ENCODE measurements at places on chromosomes 5 and 9.

- peak; percentile 74 for DNase-seq
Measured at GRCh38 chr9:120928483-120929228, 2.1 kb upstream of the TRAF1 start.

- DNase-seq: no peak
Measured at GRCh38 chr5:107831612-107832395, 161.1 kb upstream of the EFNA5 start.

DNA sequence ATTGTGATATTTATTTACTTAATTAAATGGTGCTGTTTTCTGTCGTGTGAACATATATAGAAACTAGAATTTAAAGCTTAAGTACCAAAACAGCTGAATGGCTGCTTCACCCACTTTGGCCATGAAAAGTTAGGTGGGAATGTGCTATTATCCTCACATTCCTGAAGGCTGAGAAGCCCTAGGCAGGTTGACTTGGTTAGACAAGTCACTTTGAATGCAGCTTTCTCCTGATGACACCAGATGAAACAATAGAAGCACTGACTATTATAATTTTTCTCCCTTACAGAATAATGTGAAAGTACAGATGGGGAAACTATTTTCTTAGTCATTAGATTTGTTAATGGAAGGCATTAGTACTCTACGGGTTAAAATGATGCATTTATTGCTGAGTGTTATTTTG is 65.1 kb upstream of the C5orf46 start:
- no peak for DNase-seq

GRCh38 chr5:124504081-124504916 is 242.1 kb downstream of the ZNF608 start:
- no peak for DNase-seq

DNA sequence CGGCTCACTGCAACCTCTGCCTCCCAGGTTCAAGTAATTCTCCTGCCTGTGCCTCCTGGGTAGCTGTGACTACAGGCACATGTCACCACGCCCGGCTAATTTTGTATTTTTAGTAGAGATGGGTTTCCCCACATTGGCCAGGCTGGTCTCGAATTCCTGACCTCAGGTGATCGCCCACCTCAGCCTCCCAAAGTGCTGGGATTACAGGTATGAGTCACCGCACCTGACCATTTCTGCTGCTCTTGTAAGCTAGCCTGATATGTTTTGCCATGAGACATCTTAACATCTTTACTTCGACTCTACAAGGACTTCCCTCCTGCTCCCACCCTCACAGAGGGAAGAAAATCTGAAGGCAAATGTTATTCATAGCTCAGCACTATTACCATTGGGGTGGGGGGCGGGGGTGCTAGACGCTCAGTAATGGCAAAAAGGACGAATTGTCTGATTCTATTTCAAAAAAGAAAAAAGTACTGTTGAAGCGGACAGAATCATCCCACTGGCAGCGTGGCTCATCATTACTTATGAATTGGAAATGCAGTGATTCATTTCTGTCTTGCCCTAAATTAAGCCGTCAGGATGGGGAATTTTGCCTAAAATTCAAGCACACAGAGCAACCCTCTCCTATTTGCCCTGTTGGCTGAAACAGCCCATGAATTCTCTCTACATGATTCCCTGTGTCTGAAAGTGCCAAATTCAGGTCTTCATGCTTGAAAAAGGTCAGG is 46.4 kb upstream of the WWC1 start:
- DNase-seq: no peak

GRCh38 chr5:77849308-77849900 is 73.3 kb upstream of the TBCA start:
- DNase-seq: no peak

- no peak for DNase-seq
Measured at GRCh38 chr5:115262011-115262320, 711 bp downstream of the PGGT1B start.

DNA sequence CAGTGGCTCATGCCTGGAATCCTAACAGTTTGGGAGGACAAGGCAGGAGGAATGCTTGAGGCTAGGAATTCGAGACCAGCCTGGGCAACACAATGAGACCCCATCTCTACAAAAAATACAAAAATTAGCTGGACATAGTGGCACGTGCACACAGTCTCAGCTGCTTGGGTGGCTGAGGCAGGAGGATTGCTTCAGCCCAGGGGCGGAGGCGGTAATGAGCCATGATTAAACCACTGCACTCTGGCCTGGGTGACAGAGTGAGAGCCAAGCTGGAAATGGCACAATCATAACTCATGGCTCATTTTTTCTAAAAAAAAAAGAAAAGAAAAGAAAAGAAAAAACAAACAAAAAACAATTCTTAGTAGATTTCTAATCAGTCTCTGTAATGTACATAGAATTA is 446.2 kb downstream of the ELAVL2 start:
- no peak for DNase-seq

DNA sequence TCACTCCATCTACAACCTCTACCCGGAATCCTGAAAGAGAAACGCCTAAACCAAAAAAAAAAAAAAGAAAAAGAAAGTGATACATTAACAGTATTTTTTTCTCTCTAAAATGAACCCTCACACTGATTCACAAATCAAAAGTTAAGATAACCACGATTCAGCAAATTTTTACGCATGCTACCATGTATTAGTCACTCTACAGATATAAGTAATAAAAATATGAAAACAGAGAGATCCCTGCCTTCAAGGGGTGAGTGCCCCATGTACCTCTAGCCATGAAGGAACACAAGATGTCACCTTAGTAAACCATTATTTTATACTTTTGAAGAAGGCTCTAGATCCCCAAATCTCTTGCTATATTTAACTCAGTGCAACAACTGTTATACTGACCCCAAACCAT is 33.4 kb downstream of the CEMIP2 start:
- no peak for DNase-seq

DNA sequence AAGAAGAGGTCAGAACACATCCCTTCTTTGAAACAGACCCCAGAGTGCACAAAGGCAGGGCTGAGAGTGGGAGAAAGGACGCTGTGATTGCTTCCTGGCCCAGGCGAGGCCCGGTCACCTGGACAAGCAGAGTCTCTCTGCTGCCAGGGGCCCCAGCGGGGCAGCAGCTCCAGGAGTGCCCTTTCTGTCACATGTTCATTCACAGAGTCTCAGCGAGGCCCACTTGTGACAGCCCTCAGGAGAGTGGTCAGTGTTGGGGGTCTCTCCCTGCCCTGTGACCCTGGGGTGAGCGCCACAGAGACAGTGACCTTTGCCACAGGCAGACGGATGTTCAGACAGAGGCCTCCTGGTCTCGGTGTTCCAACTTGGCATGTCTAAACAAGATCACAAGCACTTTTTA is 130.2 kb upstream of the IRX4 start:
- no peak for DNase-seq

GRCh38 chr5:36502608-36503007 is 103.8 kb upstream of the SLC1A3 start:
- DNase-seq: no peak

- no peak for DNase-seq
Measured at GRCh38 chr9:123544007-123544827, 188.2 kb downstream of the CRB2 start.

DNA sequence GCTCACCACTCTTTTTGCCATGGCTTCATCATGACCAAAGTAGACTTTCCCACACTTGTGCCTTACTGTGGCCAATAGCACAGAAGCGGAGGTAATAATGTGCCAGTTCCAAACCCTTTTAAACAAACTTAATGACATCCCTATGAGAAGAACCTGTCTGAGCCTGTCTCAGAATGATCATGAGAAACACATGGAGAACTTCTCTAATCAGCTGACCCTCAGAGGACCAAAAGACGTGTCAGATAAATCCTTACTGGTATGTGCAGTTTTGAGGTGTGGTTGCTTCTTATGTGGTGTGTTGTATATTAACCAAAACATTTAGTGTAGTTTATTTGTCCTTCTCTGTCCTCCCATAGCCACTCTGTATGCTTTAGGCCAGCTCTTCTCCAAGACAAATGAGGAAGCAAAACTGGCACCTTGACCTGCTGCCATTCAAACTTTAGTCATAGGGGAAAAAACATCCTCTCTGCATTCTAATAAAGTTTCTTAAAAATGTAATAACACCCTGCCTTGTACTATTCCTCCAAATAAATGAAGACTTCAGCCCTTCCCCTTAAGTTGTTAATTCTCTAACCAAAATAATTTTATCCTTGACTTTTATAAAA is 168.9 kb downstream of the MUSK start:
- no peak for DNase-seq

- no peak for DNase-seq
Measured at GRCh38 chr9:16132513-16132912, 579.7 kb downstream of the CCDC171 start.

DNA sequence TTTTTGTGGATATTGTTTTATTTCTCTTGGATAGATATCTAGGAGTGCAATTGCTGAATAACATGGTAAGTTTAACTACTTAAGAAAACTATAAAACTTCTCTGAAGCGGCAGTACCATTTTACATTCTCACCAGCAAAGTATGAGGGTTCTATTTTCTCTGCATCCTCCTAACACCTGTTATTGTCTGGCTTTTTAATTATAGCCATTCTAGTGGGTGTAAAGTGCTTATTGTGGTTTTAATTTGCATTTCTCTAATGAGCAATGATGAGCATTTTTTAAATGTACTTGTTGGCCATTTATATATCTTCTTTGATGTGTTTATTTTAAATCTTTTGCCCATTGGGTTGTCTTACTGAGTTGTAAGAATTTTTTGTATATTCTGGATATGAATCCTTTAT is 28.7 kb downstream of the SMIM32 start:
- DNase-seq: no peak

DNA sequence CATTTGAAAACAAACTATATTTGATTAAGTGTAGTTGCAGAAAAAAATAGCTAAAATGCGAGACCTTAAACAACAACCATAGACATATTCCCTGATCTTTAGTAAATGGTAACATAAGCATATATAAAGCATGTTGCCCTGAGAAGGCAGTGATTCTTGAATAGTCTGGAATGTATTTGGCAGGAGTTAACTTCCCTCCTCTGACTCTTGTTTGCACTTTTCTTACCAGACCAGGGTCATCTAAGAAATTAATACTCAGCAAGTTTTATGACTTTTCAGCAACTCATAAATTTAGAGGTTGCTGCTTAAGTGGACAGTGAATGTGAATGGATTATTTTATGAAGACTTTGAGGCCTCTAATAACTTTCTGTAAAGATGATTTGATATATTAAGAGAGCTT is 55.3 kb upstream of the NUDT12 start:
- no peak for DNase-seq

DNA sequence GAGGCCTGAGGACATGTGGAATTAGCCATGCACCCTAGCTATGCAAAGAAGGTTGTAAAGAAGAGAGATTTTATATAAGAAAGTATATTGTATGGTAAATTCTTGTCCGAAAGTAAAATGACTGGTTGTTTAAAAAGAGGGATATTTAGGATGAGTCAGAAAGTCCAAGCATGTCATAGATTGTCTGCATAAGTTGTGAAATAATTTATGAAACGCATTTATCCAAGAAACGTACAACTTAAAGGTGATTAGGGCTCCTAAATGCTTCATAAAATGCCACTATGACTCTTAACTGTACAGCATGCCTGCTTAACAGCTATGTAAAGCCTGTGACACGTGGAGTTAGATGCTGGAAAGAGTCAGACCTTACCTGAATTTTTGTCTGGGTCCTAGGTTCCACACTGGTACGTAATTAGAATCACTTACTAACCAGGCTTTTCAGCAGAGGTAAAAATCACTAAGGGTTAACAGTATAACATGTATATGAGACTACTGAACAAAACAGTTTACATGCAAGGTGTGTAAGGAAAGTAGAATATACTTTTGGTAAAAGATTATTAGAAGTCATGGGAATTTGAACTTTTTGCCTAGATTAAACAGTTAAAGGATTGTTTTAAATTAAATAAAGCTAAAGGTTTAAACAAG is 37.0 kb upstream of the ARL15 start:
- no peak for DNase-seq

DNA sequence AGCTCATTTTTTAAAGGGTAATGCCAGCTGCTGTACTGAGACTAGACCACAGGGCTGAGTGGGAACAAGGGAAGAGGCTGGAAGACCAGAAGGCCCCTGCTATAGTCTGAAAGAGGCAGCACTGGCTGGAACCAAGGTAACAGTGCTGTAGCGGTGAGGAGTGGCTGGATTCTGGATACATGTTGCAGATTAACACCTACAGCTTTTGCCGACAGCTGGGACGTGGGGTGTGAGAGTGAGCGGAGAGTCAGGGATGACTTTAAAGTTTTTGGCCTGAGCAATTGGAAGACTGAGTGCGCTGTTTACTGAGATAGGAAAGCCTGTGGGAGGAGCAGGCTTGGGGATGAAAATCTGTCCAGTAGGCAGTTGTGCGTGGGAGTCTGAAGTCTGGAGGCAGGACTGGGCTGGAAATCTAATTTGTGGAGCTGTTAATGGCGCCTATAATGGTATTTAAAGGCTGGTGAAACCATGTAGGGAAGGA is 26.5 kb downstream of the AQP7 start:
- DNase-seq: no peak

DNA sequence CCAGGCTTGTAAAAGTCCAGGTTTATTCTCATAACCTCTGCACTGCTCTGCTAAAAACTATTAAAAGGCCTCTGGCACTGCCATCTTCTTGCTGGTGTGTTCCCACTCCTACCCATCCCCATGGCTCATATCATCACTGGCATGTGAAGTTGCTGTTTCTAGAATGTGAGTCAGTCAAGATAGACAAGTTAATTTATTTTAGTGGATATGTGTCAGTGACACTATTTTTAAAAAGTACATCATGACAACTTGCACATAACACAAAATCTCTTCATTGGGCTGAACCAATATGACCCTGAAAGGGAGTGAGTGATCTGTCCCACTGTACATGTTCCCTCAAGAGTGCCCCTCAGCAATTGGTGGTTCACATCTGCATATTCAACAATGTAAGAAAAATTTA is 299.7 kb downstream of the NFIB start:
- DNase-seq: no peak

DNA sequence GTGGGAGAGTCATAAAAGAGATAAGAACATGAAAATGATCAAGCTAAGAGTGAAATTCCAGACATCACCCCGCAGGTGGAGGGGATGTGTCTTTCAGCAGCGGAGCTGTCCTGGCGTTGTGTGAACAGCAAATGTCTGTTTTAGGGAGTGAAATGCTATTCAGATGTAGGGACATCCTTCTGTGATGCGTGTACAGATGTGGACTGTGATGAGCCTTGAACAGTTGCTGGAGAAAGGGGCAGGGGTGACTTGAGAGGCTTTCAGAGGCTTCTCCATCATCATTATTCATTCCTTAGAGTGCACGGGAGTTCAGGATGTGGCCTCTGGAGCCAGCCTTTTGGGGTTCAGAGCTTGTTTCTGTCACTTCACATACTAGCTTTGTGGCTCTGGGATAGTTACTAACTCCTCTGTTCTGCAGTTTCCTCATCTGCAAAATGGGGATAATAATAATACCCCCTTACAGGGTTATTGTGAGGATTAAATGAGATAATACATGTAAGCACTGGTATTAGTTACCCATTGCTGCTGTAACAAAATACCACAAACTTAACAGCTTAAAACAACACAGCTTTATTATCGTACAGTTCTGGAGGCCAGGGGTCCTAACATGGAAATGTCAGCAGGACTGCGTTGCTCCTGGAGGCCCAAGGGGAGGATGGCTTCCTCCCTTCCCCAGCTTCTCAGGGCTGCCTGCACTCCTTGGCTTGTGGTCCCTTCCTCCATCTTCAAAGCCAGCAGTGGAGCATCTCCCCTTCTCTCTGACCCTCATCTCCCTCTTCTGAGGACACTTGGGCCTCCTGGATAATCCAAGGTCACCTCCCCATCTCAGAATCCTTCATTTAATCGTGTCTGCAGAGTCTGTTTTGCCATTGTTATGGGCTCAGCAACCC is 9.4 kb downstream of the TRAF1 start:
- DNase-seq: no peak

GRCh38 chr9:91392435-91392834 is 30.7 kb upstream of the AUH start:
- no peak for DNase-seq

Data from stimulated activated CD4-positive, alpha-beta T cell treated with anti-CD3 and anti-CD28 coated beads, Interleukin-4, amount 100 ng/mL, for 4 hours (primary cell).